NCI-H1417 (cell line): ENCODE measurements at places on chromosomes 11 and 22.
A peak's percentile ranks its signal among the peaks of the same experiment; 100 is the strongest.

DNA sequence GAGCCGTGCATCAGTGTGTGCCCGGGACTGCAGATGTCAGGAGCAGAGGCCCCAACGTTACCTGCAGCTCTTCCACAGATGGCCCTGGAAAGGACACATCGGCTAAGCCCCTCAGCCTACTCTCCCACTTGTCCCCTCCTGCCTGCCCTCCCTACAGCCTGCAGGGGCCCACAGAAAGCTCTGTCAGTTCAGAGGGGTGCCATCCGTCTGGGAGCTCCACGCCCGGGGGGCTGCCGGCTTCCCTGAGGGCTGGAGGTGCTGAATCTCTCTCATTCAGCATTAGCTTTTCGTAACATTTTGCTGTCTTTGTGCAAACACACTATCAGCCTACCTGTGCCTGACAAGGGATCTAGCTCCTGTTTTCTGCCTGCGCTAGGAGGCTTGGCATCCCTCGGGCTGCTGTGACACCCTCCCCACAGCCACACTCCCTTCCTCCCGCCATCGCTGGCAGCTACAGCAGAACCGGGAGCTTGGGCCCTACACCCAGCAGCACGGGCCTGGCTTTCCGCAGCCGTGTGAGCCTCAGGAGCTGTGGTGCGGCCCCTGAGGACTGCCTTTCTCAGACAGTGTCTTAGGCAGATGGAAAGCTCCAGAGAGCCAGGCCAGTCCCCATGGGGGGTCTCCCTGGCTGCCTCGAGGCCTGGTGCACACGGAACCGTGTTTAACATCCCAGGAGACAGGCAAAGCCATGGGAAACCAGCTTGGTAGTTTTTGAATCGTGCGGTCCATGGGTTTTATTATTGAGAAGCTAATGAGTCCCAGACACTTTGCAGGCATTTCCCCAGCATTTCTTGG lies 198.3 kb upstream of the B3GAT1 start:
- DNase-seq: no peak

DNA sequence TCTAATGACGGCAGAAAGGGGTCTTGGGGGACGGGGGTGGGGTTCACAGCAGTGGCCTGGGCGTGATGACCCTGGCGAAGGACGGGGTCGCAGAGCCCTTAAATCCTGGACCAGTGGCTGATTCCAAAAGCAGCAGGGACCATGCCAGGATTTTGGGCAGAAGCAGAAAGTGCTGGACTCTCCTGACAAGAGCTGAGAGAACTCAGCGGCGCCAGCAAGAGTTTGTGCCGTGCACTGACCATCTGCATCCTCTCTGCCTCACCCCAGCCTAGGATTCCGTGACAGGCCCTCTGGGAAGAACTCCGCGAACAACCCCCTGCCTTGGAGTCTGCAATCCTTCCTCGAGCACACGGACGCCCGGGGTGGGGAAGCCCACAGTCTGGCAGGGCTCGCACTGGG lies 644 bp upstream of the NDUFV1 start:
- DNase-seq: no peak

DNA sequence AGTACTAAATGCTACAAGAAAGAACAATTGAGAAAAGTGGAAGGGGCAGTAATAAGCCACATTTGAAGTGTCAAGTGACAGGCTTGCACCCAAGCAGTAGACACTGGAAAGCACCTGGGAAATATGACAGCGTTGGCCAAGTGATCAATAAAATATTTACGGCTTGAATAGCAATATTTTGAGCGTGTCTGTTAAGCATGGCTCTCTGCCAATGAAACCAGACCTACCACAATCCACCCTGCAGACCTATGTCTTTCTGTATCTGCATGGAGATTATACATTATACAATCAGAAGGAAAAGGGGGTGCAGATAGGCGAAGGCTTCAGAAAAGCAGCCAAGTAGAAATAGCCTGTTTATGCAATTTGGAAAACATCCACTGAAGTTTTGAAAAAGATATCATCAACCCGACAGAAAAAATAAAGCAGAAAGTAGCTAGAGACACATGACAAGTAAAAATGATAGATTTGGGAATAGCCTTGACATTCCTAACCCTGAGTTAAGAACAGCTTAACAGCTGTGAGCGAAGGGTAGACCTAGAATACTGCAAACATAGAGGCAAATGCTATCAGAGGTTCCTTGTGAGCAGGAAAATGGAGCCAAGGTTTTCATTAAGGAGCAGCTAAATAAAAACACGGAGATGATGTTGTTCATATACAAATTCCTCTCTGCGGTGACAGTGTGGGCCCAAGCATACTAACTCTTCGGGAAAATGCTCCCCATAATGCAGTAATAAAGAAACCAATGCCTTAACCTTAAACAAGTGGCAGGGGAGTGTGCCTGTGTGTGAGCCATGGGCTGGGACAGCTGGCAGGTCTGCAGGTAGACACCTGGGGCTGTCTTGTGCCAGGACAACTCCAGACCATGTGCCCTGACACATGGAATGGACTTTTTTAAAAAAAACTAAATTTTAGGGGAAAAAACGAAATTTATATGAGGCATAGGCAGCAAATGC lies 71.3 kb downstream of the ETS1 start:
- no peak for DNase-seq

- no peak for DNase-seq
Observed at GRCh38 chr11:1927026-1927847, 7.7 kb downstream of the TNNT3 start.

DNA sequence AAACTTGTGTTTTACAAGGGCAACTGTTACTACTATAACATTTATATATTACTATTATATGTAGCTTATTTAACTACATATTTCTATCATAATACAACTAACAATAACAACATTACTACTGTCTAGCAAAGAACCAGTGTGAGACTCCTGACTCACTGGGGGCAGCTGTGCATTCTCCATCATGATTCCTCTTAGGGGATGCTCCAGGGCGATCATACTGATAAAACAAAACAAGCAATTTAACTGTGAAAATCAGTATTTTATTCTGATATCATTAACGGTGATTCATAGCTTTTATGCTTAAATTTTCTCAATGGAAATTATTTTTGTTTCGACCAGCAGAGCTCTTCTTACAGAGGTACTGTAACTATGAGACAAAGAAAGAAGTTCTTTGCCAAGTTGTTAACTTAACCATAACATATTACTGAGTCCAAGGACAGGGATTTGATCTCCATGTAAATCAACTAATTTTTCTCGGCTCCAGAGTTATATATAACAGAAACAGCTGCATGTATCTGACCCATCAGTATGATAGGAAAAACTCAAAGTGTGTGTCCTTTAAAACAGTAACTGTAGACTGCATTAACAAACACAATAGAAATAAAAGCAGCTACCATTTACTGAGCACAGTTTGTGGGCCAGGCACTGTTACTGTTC lies 24.8 kb upstream of the FNBP4 start:
- DNase-seq: no peak

GRCh38 chr11:40838181-40838683 lies 621.2 kb downstream of the LRRC4C start:
- DNase-seq: no peak

DNA sequence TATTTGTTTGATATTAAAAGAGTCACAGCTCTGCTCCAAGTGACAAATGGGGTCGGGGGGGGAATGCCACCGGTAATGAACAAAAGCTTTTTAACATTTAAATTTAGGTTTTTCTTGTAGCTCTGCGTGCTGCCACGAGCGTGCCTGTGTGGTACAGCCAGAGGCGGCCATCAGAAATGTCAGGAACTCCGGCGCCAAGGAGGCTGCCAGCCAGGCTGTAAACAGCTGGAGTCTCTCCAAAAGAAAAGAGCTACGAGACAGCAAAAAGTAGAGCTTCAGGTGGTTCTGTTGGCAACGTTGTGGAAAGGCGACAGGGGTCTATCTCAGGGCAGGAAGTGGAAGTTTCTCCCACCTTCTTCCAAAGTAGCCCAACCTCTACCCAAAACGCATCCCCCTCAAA lies 532.8 kb downstream of the OPCML start:
- DNase-seq: no peak

DNA sequence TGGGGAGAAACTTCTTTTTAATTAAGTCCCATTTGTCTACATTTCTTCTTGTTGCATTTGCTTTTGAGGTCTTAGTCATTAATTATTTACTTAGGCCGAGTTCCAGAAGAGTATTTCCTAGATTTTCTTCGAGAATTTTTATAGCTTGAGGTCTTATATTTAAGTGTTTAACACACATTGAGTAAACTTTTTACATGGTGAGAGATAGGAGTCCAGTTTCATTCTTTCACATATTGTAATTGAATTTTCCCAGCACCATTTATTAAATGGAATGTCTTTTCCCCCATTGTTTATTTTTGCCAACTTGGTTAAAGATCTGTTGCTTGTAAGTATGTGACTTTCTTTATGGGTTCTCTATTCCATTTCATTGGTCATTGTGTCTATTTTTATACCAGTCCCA lies 1344.0 kb upstream of the RAG2 start:
- no peak for DNase-seq

GRCh38 chr11:45560913-45561281 lies 104.5 kb downstream of the CHST1 start:
- peak; percentile 89 for DNase-seq
